Activated naive CD8-positive, alpha-beta T cell treated with anti-CD3 and anti-CD28 coated beads, Interleukin-2, amount 10 ng/mL, durations not matched to agents 7 days and 5 days (primary cell): ENCODE measurements at places on chromosomes 12 and 14.

DNA sequence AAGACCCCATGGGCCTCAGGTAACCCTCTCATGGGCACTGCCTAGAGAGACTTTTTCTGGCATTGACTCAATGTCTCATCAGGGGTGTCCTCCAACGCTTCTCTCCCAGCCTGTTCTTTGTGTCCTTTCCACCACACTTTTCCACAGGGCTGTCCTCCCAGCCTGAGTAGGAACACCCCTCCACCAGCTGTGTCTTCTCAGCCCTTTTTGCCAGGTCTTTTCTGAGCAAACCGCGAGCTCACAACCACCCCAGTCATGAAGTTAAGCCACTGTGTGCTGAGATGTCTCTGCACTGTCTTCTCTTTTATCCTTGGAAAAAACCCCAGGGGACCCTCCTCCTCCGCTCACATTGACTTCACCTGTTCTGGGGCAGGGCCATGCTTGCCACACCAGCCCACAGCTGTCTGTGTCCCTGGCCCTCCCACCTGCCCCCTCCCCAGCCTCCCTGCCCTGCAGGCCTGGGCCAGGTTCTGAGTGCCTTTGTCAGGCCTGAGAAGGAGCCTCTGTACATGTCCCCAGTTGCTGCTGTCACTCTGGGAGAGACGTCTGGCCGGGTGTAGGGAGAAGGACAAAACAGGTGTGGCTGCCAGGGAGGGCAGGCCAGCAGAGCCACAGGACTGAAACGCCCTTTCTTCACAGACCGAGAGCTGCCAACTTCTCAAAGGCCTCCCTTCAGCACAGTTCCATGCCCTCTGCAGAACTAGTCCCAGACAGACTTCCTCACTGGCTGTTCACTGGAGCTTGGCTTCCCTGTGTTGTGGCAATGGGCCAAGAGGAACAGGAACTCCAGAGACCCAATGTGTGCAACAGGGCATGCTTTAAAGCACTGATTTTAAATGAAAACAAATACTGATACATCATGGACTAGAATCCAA, 50.5 kb upstream of the PNMA1 start:
- no peak overlapping the region for H3K4me3 ChIP-seq
- H3K27ac ChIP-seq: no peak overlapping the region
- H3K4me1 ChIP-seq: peaks cover 53% of the 10 kb centered on the region
- no peaks in the 10 kb centered on the region for H3K27me3 ChIP-seq
- H3K36me3 ChIP-seq: peaks cover 4% of the 10 kb centered on the region
- DNase-seq: no peak

DNA sequence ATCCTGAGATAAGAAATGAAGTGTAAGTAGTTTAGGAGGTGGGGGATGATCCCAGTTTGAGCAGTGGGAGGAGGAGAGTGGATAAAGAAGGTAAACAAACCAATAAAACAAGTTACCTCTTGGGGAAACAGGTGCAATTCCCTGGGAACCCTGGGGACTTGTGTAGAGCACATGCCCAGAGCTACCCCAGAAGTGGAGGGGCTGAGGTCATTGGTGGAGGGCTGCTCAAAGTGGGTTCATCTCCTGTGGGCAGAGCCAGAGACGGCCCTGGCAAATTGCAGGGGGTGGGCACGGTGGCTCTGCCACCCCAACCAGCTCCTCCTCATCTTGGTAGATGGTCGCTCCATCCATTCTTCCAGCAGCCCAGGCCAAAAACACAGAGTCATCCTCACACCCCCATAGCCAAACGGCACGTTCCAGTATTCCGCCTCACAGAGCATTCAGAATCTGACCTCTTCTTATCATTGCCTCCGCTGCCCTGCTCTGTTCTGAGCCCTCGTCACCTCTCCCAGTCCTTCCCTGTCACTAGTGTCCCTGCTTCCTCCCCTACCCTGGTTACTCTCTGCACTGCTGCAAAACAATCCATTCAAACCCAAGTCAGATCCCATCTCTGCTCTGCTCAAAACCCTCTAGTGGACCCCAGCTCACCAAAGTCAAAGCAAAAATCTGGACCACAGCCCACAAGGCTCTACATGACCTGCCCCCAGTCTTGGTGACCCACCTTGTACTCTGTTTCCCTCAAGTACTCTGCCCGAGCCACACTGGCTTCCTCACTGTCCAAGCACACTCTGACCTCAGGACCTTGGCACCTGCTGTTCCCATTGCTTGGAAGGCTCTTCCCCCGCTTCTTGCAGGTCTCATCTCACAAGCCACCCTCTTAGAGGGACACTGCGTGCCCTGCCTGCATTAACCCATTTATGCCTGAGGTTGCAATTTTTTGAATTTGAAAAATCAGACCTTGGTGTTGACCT, 5.5 kb downstream of the CYP46A1 start:
- H3K36me3 ChIP-seq: no peaks in the 10 kb centered on the region
- DNase-seq: no peak
- no peak overlapping the region for H3K27ac ChIP-seq
- no peak overlapping the region for H3K4me3 ChIP-seq
- H3K4me1 ChIP-seq: peaks cover 5% of the 10 kb centered on the region

GRCh38 chr14:37816135-37816534, 220.7 kb downstream of the TTC6 start:
- H3K4me1 ChIP-seq: no peaks in the 10 kb centered on the region
- no peaks in the 10 kb centered on the region for H3K36me3 ChIP-seq
- H3K27me3 ChIP-seq: no peaks in the 10 kb centered on the region
- no peak for DNase-seq
- H3K27ac ChIP-seq: no peak overlapping the region

GRCh38 chr12:130423136-130423535, 85.4 kb downstream of the PIWIL1 start:
- H3K27ac ChIP-seq: no peak overlapping the region
- H3K36me3 ChIP-seq: no peaks in the 10 kb centered on the region
- no peak for DNase-seq
- H3K4me1 ChIP-seq: no peaks in the 10 kb centered on the region
- H3K4me3 ChIP-seq: no peak overlapping the region
- H3K27me3 ChIP-seq: peaks cover 2% of the 10 kb centered on the region

DNA sequence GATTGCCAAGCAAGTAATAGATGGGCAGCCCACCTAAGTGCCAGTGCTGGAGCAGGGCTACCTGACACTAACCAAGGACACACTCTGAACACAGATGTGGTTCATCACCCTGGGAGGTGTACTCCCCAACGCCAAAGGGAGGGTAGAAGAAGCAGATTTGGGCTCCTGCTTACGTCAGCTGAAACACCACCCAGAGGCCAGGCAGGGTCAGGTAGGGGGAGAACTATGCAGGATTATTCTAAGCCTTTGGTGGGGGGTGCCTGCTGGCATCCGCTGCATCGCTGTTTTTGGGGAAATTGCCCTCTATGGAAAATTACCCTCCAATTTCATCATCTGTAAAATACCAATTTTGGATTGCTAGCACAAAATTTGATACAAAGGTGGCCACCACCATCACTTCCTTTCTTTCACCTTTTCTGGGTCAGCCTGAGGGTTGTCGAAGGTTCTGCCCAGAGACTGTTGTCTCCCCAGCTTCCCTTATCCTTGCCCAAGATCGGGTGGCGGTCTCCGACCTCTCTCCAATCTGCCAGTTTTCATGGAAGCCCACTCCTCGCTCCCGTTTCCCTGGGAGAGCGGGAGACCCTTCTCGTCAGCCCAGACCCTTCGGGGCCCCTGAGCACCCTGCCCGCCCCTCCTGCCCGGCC, 535 bp downstream of the BIN2 start:
- peak overlapping the region; percentile 97 for H3K27ac ChIP-seq
- DNase-seq: peak; percentile 58
- H3K4me1 ChIP-seq: peaks cover 55% of the 10 kb centered on the region
- H3K36me3 ChIP-seq: peaks cover 35% of the 10 kb centered on the region

DNA sequence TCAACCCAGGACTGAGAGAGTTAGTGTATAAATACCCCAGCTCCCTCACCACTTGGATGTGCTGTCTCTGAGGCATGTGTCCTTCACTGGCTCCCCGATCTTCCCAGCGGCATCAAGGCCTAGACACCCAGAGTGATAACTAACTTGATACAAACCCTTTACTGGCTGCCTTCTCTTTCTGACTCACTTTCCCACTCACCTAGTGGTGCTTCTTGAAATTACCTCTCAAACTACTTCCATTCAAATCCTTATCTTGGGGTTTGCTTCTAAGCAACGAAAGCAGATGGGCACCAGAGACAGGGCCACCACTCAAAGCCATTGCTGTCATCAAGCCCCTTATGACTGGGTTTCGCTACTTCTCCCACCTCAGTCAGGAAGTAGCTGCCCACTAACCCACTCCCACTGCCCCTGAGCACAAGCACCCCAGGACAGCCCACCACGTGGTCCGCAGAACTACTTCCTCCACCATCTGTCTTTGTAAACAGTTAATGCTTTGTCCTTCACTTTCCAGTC, 17.2 kb downstream of the ZFP36L1 start:
- DNase-seq: no peak
- H3K27me3 ChIP-seq: no peaks in the 10 kb centered on the region
- H3K4me3 ChIP-seq: no peak overlapping the region
- H3K27ac ChIP-seq: no peak overlapping the region
- H3K36me3 ChIP-seq: peaks cover 12% of the 10 kb centered on the region
- H3K4me1 ChIP-seq: peaks cover 46% of the 10 kb centered on the region

DNA sequence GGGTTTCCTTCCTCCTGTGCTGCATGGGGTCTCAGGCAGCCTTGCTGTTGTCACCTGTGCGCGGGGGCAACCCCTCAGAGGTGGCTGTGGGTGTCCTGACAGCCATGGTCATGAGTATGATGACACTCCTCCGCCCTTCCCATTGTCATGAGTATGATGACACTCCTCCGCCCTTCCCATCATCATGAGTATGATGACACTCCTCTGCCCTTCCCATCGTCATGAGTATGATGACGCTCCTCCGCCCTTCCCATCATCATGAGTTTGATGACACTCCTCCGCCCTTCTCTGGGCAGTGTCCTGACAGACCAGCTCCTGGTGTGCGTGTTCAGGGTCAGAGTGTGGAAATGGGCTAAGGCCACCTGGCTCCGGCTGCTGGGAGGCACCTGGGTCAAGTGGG, 40.0 kb downstream of the FBRSL1 start:
- no peak for DNase-seq
- H3K27me3 ChIP-seq: no peaks in the 10 kb centered on the region
- H3K36me3 ChIP-seq: peaks cover 2% of the 10 kb centered on the region
- H3K4me1 ChIP-seq: no peaks in the 10 kb centered on the region
- H3K4me3 ChIP-seq: no peak overlapping the region

DNA sequence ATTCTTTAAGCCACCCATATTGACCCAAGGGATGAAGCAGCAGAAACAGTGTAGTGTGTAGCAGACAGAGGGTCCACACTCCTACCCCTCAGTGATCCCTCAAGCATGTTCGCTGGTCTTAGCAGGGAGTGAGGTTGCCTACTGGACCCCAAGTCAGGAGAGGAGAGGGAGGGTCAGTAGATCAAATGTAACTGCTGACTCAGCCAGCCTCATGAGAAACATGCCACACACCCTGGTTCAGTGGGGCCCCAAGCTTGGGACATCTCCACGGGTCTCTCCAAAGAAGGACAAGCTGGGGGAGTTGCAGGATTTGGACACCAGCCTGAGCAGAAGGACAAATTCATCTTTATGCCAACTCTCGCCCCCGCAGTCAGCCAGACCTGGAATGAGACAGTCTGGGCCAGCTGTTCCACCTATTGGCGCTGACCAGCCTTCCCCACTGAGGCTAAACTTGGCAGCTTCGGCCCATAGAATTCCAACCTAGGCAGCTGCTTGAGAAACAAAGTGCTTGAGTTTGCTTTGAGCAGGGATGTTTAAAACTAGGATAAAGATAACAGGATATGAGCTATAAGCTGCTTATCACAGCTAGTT, 66.0 kb upstream of the ACTN1 start:
- no peak overlapping the region for H3K4me3 ChIP-seq
- peaks cover 39% of the 10 kb centered on the region for H3K27me3 ChIP-seq
- DNase-seq: no peak
- H3K27ac ChIP-seq: no peak overlapping the region
- H3K4me1 ChIP-seq: peaks cover 3% of the 10 kb centered on the region
- no peaks in the 10 kb centered on the region for H3K36me3 ChIP-seq
